ENCODE measurements at places on chromosomes 12 and 14. TPM values are rescaled to one million over a fixed set of nuclear protein-coding genes. Genes with fewer than 3 reads are reported as not detected.
A peak's percentile ranks its signal among the peaks of the same experiment; 100 is the strongest.

DNA sequence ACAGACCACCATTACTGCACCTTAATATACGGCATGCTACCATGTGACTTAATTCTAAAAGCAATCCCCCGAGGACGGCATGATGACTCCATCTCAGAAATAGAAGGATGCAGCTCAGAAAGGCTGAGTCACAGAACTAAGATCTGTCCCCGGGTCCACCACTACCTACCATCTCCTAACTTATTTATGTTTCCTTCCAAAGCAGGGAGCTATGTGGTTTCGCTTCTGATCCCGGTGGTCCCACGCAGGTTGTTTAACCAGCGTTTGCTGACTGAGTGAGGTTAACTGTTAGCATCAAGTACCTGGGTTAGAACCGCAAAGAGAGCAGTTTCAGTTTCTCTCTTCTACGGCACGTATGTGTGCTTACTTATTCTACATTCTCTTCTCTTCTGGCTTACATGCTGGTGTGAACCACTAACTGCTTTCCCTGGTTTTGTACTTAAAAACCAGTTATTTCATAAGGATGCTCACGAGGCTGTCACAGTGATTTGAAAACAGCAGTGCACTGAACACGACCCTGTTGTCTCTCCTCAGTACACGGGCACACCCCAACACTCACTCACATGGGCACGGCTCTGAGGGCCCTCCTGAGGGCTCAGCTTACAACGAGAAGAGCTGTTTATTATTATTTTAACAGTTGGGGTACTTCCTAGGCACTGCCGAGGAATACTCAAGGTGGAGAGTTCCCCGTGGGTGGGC is 66.7 kb downstream of the CCDC88C start:
- DNase-seq: no peak

GRCh38 chr14:106276326-106277267 is 750.2 kb downstream of the TMEM121 start:
- no peak for DNase-seq

DNA sequence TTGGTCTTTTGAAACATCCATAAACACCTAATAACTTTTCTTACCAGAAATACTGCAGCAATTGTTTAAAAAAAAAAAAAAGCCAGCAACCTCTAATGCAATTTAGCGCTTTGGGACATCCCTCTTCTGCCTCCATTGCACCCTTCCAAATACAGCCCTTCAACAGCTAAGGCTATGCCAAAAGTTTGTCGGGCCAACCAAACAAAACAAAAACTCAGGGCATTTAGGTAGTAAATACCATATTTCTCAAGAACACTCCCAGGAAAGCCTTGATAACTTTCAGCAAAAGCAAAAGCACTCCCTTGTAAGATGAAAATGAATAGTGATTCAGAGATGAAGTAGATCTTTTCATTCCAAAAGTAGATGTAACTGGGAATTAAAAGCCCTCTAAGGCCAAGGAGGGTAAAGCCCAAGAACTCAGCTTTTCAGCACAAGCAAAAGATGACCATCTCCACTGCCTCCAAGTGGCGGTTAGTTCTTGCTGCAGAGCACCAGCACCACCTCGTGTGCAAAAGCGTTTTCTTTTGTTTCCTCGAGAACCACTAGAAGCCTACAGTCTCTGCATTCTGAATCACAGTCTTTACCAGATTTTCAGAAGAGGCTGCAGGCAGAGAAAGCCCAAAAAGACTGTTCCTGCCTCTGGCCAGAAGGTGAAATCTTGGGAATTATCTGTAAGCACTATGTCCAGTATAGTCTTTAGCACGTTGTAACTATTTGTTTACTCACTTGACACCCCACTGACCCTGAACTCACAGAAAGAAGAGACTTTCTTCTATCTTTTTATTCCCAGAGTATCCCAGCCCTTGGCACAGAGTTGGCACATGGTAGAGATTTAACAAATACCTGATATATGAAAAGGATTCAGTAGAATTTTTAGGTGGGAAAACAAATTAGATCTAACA is 53.1 kb downstream of the SIX6 start:
- DNase-seq: peak; percentile 60

GRCh38 chr12:121996945-121997612 is 24.6 kb upstream of the BCL7A start:
- no peak for DNase-seq

DNA sequence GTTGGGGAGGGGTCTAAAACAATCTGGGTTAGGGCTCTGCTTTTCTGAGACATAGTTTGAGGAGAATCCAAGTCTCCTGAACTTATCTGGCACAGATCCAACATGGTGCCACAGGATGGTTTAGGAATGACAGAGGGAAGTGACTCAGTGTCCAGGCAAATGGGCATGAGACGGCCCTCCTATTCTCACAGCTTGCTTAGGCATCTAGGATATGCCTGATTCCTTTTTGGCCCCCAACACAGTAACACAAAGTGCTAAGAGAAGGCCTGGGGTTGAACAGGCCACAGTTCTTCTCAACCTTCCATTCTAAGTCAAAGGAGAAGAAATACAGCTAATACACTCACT is 117.7 kb downstream of the ZFP36L1 start:
- DNase-seq: no peak

- no peak for DNase-seq
These were observed 177.5 kb upstream of the TMTC1 start for GRCh38 chr12:29961231-29961630.

GRCh38 chr12:65302891-65303290 is 24.4 kb downstream of the MSRB3 start:
- no peak for DNase-seq

GRCh38 chr14:26996246-26996645 is 398.4 kb upstream of the NOVA1 start:
- no peak for DNase-seq

- DNase-seq: no peak
These were observed 99.9 kb downstream of the NINJ2 start for GRCh38 chr12:563250-563781.

GRCh38 chr12:101414533-101415119 is 7.1 kb upstream of the ARL1 start:
- DNase-seq: peak; percentile 64

- DNase-seq: no peak
These were observed 50.9 kb upstream of the E2F7 start for GRCh38 chr12:77116277-77116676.

GRCh38 chr12:89067421-89068187 is 284.7 kb downstream of the DUSP6 start:
- no peak for DNase-seq

DNA sequence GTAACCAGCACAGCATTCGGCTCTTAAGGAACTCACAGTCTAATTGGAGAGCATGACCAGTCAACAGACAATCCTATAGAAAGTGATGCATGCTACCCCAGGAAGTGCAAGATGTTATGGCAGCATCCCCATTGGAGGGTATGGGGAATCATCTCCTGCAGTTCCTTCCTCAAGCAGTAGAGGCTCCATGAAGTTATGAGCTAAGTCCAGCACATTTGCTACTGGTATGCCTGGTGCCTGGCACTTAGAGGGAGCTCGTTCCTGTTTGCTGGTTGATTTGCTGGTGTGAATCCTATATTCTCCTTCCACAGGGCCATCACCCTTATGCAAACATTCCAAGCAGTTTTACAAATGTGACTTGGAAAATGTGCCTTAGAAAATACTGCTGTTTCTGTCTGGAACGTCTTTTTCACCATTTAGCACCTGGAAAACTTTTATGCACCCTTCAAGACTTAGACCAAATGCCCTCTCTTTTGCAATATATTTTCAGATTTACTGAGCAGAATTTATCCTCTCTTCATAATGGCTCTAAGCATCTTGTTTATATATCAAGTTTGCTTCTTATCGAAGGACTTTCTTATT is 136.1 kb upstream of the WSCD2 start:
- peak; percentile 34 for DNase-seq

DNA sequence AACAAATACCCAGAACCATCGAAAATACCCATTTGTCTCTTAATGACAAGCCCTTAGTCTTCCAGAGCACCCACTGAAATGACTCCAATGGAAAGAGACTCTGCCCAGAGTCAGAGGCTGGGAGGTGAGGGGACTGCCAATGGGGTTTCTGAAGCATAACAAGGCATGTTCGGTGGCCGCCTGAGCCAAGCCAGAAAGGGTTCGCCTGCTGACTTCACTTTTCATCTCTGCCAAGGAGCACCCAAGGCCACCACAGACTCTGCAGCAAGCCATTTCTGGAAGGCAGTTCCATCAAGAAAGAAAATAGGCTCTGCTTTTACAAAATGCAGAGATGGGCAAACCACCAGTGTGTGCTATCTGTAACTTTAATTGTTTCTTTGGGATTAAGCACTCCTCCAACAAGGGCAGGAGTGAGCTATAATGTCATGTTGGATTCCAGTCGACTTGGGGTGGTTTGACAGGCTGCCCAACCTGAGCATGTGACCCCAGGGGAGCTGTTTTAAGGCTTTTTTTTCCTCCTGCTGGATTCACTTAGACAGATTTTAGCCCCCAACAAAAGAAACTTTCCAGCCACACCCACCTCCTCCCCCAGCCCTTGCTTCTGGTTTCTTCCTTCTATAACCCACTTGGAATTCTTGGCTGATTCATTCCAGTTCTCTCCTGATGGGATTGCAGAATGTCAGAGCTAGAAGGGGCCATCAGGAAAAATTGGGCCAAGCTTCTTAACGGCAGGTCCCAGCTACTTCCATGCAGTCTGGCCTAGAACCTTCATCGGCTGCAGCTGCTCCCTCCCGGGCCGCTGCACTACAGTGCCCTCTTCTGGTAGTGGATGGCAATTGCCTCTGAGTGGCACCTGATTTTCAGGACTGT is 24.1 kb downstream of the CKAP4 start:
- peak; percentile 60 for DNase-seq

DNA sequence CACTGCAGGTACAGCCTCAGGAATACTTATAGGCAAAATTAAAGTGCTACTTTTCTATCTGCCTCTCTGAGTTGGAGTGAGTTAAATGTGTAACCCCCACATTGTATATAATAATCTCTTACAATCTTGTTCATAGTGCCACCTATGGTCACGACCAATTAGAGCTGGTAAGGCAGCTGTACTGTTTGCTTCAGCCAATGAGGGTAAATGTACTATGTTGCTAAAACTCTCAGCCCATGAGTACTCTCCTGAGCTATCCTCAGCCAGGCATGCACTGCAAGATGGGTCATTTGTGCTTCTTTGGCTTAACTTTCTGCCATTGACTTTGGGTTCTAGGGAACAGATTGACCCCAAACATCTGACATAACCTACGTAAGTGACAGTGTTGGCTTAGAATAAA is 15.0 kb upstream of the MDM2 start:
- DNase-seq: no peak

DNA sequence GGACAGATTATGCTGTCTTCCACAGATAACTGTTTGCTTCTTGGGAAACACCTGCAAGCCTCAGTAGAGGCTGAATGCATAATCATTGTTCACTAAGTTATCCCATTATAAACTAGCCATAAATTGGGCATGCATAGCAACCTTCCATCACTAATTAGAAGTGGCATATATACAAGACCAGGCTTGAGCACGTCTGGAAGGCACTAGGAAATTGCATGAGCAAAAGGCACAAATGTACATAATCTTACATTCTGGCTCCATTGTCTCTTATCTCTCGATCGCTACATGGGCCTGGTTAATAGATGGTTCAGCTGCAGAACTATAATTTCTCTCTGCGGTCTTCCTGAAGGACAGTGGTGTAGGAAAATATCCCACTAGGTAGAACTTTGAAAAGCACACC is 679.2 kb downstream of the RPL10L start:
- DNase-seq: no peak

- DNase-seq: no peak
These were observed 68.0 kb downstream of the PDE3A start for GRCh38 chr12:20436316-20436715.

DNA sequence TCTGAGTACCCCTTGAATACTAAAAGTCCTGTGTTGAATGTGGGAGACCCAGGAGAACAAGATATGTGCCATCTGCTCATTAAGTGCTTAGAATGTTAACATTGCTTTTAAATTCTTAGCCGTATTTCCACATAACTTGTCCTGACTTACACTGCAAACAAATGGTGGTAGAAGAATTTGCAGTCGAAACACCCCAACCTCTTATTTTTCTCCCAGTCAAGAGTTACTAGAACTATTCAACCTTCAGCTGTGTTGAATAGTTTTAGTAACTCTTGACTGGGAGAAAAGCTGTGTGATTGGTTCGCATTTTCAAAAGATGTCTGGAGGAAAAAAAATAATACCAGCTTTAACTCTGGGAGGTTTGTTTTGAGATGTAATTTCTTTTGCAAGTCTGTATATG is 7.6 kb upstream of the SPX start:
- no peak for DNase-seq

The CSRP2 gene
- 113 TPM for polyA plus RNA-seq

The ADGRD1 gene
- 12.8 TPM for polyA plus RNA-seq

The MYF5 gene
- polyA plus RNA-seq: not detected

The ATN1 gene
- 147 TPM for polyA plus RNA-seq
